ENCODE measurements at places on chromosomes 5 and 9. TPM values are rescaled to one million over a fixed set of nuclear protein-coding genes. Genes with fewer than 3 reads are reported as not detected.

DNA sequence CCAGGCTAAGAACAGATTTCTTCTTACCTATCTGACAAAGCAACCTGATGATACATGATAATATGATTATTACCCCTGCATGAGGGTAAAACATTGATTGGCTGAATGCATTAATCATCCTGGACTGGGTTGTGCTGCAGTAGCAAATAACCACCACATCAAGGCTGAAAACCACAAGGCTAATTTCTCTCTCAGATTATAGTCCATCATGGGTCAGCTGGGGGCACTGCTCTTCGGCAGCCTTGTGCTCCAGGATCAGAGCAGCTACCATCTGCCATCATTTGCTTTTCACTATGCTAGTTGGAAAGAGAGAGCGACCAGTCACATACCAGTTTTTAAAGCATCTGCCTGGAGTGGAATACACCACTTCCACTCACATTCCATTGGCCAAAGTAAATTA is 383.5 kb downstream of the RASEF start:
- no peaks in the 10 kb centered on the region for H3K27me3 ChIP-seq
- no peak overlapping the region for H3K27ac ChIP-seq
- H3K36me3 ChIP-seq: no peaks in the 10 kb centered on the region
- H3K4me3 ChIP-seq: no peak overlapping the region

- no peak overlapping the region for H3K27ac ChIP-seq
- no peaks in the 10 kb centered on the region for H3K27me3 ChIP-seq
- H3K4me3 ChIP-seq: no peak overlapping the region
- H3K36me3 ChIP-seq: peaks cover 2% of the 10 kb centered on the region
Measured at GRCh38 chr5:149795360-149795759, 65.2 kb downstream of the PPARGC1B start.

- H3K4me3 ChIP-seq: no peak overlapping the region
- H3K27ac ChIP-seq: no peak overlapping the region
- H3K36me3 ChIP-seq: no peaks in the 10 kb centered on the region
- no peak for DNase-seq
- no peaks in the 10 kb centered on the region for H3K27me3 ChIP-seq
Measured at GRCh38 chr9:27085456-27085855, 23.6 kb upstream of the TEK start.

DNA sequence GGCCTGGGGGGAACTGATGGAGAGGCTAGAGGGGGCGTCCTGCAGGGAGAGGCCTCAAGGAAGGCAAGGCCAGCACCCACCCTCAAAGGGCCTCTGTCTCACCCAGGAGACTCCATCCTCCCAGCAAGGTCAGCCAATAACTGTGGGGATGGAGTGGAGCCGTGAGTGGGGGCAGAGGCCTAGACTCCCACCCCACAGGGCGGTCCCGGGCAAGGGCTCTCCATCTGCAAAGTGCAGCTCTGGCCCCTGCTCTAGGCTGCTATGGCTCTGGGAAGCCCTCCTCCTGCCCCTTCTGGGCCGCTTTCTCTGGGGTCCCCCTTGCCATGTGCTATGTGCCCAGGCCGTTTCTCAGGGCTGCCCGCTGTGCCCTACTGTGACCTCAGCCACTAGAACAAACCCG is 14.0 kb downstream of the FPGS start:
- H3K4me3 ChIP-seq: no peak overlapping the region
- no peaks in the 10 kb centered on the region for H3K27me3 ChIP-seq

DNA sequence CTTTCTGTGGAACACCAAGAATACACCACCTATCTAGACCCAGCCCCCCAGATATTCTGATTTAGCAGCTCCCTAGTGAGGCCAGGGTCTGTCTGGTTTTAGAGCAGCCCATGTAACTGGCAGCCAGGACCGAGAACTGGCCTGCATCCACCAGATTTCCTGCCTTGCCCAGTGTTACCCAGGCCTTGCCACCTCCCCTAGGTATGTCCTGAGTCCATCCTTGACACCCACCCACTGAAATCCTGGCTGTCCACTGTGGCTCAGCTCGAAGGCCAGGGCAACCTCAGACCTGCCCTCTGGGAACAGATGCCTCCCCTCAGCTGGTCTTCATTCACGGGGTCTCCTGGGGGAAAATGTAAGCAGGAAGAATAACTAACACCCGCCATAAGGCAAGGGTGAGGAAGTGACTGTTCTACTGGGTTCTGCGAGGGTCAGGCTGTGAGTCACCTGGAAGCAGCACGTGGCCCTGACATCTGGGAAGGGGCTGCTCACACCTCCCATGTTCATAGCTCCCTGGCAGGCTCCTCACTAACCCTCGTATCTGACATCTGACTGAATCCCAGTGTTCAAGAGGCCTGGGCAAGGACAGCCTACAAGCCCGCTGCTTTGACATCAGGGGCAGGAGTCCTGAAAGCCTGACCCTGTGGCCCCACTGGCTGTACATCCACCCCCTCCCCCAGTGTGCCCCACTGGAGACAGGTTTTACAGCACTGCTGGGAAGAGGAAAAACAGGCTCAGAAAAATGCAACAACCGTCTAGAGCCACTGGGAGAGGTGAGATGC is 72.7 kb downstream of the SEMA4D start:
- peak overlapping the region; percentile 98 for H3K27ac ChIP-seq
- peaks cover 88% of the 10 kb centered on the region for H3K36me3 ChIP-seq
- peaks cover 100% of the 10 kb centered on the region for H3K4me1 ChIP-seq
- no peaks in the 10 kb centered on the region for H3K27me3 ChIP-seq

- H3K36me3 ChIP-seq: no peaks in the 10 kb centered on the region
- no peak overlapping the region for H3K27ac ChIP-seq
- H3K4me3 ChIP-seq: peak overlapping the region; percentile 45
- DNase-seq: no peak
- peaks cover 10% of the 10 kb centered on the region for H3K27me3 ChIP-seq
- peaks cover 7% of the 10 kb centered on the region for H3K4me1 ChIP-seq
Measured at GRCh38 chr9:134326724-134327601, 708 bp downstream of the RXRA start.

GRCh38 chr5:102781359-102781758 is 26.3 kb downstream of the PAM start:
- peaks cover 76% of the 10 kb centered on the region for H3K4me1 ChIP-seq
- peaks cover 33% of the 10 kb centered on the region for H3K36me3 ChIP-seq
- H3K27ac ChIP-seq: no peak overlapping the region

DNA sequence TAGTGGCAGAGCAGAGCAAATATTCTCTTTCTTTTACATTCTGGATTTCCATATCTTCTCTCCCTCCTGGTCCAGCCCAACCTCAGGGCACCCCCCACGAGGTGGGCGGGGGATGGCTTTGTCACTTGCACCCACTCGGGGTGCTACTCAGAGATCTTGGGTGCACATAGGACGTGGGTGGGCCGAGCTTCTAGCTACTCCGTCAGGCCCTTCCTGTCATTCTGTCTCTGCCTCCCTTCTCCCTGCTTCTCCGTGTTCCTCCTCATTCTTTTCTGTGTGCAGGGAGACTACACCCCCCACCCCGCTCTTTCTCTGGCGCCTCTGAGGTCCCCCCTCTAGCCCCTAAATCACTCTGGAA is 19.5 kb downstream of the PCDHGC5 start:
- no peak overlapping the region for H3K4me3 ChIP-seq
- no peak overlapping the region for H3K27ac ChIP-seq
- H3K4me1 ChIP-seq: peaks cover 17% of the 10 kb centered on the region
- DNase-seq: no peak
- H3K27me3 ChIP-seq: no peaks in the 10 kb centered on the region

- H3K27me3 ChIP-seq: peaks cover 1% of the 10 kb centered on the region
- no peak for DNase-seq
- no peaks in the 10 kb centered on the region for H3K4me1 ChIP-seq
Measured at GRCh38 chr9:119284587-119285337, 84.5 kb downstream of the BRINP1 start.

DNA sequence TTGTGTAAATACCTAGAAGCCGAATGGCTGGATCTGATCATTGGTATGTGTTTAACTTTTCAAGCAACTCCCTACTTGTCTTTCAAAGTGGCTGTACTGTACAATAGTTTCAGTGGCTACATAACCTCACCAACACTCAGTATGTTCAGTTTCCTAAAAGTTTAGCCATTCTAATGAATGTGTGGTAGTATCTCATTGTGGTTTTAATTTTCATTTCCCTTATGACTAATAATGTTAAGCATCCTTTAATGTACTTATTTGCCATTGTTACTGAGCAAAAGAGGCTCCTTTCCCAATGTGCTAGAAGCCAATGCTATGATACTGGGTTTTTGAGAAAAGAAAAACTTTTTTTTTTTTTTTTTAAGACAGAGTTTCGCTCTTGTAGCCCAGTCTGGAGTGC is 27.8 kb upstream of the ALDOB start:
- peaks cover 29% of the 10 kb centered on the region for H3K27me3 ChIP-seq
- no peaks in the 10 kb centered on the region for H3K4me1 ChIP-seq
- no peak overlapping the region for H3K27ac ChIP-seq
- no peaks in the 10 kb centered on the region for H3K36me3 ChIP-seq
- DNase-seq: no peak
- H3K4me3 ChIP-seq: no peak overlapping the region

DNA sequence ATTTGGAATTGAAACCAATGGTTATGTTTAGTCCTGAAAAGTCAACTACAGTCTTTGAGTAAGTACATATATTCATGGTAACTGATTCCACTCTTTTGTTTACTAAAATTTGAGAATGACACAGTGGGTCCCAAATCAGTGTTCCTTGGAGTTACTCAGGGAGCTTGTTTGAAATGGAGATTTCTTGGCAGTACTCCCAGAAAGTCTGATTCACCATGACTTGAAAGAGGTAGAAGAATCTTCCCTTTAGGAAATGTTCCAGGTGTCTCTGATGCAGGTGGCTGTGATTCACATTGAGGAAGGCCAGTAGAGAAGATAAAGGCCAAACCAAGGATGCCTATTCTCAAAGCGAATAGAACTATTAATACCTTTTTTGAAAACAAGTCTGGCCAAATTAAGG is 1078.3 kb downstream of the CDH12 start:
- no peaks in the 10 kb centered on the region for H3K27me3 ChIP-seq
- DNase-seq: no peak
- no peak overlapping the region for H3K27ac ChIP-seq
- no peak overlapping the region for H3K4me3 ChIP-seq

GRCh38 chr5:113052041-113052795 is 75.6 kb downstream of the DCP2 start:
- no peak overlapping the region for H3K27ac ChIP-seq
- H3K36me3 ChIP-seq: no peaks in the 10 kb centered on the region
- H3K4me1 ChIP-seq: peaks cover 11% of the 10 kb centered on the region

DNA sequence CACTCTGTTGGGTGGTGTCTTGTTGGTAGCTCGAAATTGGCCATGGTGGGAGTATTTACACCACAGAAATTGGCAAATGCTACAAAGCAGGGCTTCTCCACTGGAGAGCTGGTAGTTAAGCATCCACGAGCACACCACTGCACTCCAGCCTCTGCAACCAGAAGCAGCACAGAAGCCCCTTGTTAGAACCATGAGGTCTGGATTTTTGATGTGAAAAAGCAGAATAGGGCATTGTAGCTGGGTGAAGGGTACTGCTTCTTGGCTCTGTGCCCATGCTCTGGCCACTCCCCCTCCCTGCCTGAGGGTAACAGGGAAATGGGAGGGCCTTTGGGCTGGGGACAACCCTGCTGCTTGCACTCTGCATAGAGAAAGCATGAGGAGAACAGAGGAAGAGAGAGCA is 81.2 kb upstream of the UBTD2 start:
- DNase-seq: peak; percentile 46
- H3K27ac ChIP-seq: no peak overlapping the region
- H3K36me3 ChIP-seq: no peaks in the 10 kb centered on the region
- no peaks in the 10 kb centered on the region for H3K27me3 ChIP-seq

- no peak overlapping the region for H3K27ac ChIP-seq
- DNase-seq: no peak
- peaks cover 3% of the 10 kb centered on the region for H3K4me1 ChIP-seq
- H3K4me3 ChIP-seq: no peak overlapping the region
- no peaks in the 10 kb centered on the region for H3K27me3 ChIP-seq
- H3K36me3 ChIP-seq: peaks cover 16% of the 10 kb centered on the region
Measured at GRCh38 chr5:103019804-103020203, 100.1 kb downstream of the GIN1 start.

DNA sequence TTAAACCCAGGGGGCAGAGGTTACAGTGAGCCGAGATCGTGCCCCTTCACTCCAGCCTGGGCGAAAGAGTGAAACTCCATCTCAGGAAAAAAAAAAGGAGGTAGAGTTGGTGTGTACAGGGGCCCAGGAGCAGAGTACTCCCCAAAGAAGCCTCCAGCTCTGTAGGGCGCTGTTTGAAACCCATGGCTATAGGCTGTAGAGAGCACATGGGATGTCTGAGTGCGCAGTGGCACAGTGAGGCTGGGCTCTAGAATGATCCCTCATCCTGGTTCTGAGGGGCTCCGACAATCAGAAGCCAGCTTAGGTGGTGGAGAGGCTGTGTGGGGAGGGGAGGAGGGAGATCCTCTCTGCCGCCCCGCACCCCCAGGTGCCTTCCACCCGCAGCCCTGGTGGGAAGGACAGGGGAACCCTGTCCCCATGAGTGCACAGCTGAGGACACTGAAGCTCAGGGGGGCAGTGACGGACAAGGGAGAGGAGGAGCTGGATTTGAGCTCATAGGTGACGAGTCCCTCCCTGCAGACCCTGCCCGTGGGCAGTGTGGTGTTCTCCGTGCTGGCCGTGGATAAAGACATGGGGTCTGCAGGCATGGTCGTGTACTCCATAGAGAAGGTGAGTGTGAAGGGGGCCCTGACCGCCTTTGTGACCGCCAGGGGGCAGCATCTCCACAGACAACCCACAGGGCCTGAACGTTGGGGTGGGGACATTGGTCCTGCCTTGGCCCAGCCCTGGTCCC is 24.6 kb downstream of the CDHR2 start:
- no peaks in the 10 kb centered on the region for H3K27me3 ChIP-seq
- no peaks in the 10 kb centered on the region for H3K4me1 ChIP-seq

- H3K4me1 ChIP-seq: peaks cover 18% of the 10 kb centered on the region
- H3K27ac ChIP-seq: peak overlapping the region; percentile 37
- H3K4me3 ChIP-seq: no peak overlapping the region
Measured at GRCh38 chr9:84301851-84302250, 38.7 kb downstream of the SLC28A3 start.

GRCh38 chr5:11050596-11051304 is 289.7 kb upstream of the DAP start:
- H3K4me3 ChIP-seq: no peak overlapping the region
- no peaks in the 10 kb centered on the region for H3K4me1 ChIP-seq
- no peak overlapping the region for H3K27ac ChIP-seq
- H3K36me3 ChIP-seq: no peaks in the 10 kb centered on the region
- no peaks in the 10 kb centered on the region for H3K27me3 ChIP-seq
- DNase-seq: no peak

DNA sequence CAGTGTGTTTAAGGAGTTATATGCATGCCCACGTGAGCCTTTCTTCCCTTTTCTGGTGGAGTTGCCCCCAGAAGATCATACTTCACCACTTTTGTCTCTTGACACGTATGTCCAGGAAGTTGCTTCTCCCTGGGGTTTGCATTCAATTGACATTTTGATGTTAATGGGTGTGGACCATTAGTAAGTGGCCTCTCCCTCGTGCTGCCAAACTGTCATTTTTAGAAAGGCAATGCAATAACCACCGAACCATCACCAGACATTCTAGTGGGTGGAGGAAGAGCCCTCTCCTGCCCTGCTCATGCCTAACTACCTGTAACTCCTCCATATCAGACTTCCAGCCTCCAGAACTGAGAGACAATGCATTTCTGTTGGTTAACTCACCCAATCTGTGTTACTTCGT is 290.8 kb downstream of the ATPSCKMT start:
- H3K4me3 ChIP-seq: no peak overlapping the region
- no peaks in the 10 kb centered on the region for H3K27me3 ChIP-seq
- no peak for DNase-seq
- no peaks in the 10 kb centered on the region for H3K36me3 ChIP-seq

The GCNT1 gene
- 3.5 TPM for total RNA-seq

The PTGDS gene
- total RNA-seq: not detected

The TNC gene
- 0.05 TPM for total RNA-seq

The TMC1 gene
- total RNA-seq: not detected

The CORO2A gene
- 13.4 TPM for total RNA-seq

The MCTP1 gene
- total RNA-seq: 0.40 TPM

The ZFAND5 gene
- total RNA-seq: 88.9 TPM

The ASTN2 gene
- total RNA-seq: 5.7 TPM

The SPEF2 gene
- 9.9 TPM for total RNA-seq

All from activated CD8-positive, alpha-beta T cell treated with anti-CD3 and anti-CD28 coated beads for 36 hours (primary cell).